ENCODE measurements at places on chromosomes 4 and X.

DNA sequence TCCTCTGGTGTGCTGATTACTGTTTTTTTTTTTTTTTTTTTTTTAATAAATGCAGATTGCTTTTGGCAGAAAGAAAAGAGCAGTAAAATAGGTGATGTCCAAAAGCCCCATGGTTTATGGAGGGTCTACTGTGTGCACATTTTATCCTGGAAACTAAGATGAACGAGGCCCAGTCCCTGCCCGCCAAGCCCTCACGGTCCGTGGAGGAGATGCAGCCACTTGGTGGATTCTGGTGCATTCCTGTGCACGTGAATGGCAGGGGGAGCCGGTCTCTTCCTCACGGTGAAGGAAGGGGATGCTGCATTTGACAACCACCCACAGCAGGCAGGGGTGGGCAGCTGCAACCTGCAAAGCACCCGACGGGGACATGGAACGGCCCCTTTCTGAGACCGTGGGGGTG, 100.2 kb upstream of the AFAP1 start:
- ATAC-seq, result no peak

DNA sequence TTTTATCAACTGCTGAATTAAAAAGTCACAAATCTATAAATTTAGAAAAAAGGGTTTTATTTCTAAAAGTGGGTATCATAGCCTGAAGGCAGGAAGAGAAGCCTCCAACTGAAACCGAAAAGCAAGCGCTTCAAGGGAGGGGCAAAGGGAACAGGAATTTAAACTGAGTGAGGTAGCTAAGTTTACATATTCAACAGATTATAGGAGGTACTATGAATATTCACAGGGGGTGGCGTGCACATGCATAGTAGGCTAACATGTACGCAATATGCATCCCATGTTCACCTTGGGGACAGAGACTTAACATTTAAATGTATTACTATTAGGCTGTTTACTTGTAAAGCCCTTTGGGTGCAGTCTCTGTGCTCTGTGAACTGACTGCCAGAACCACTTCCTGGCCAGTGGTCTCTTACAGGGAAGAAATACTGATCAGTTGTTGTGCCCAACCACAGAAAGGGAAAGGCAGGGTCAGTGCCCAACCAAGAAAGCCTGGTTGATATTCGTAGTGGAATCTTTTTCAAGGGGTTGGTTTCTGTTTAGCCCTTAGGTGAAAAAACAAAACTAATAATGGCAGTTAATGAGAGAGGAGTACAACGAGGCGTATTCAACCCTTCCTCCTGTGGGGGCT, 168.7 kb upstream of the GALNTL6 start:
- ATAC-seq, result no peak

GRCh38 chr4:88985088-88985773, 71.8 kb downstream of the FAM13A start:
- ATAC-seq, result no peak

GRCh38 chr4:118173956-118174725, 139.9 kb downstream of the NDST3 start:
- ATAC-seq, result no peak

DNA sequence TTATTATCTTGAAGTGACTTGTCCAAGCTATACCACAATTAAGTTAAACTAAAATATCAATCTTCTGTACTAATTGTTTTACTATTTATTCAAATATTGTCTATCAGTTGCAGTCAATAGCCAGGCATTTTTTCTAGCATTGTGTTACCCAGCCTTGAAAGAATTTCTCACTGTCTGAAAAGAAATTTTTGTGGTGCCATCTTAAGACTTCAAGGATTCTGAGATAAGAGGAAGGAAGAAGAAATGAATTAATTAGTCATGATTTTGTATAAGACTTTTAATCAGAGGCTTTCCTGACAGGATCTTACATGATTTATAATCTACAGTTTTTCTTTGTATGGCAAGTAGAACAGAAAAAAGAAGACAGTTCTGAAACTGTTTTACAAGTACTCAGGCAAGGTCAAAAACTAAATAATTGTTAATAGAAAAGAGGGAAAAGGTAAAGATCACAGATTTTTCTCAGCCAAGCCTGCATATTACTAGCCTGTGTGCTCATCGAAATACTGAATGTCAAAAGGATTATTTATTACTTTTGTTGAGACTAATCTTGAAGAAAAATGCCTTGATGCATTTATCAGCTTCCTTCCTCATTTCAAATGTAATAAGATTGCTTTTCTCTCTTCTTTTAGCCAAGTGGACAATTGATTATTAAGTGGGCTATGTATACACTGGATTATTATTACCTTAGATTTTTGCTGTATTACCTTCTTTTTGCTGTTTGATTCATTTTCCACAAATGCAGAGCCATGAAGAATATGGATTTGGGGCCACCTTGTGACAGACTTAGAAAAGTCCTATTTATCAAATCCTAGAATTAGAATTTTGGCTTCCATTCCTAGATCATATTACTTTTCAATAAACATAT, 53.8 kb downstream of the CXCL1 start:
- no peak for ATAC-seq

DNA sequence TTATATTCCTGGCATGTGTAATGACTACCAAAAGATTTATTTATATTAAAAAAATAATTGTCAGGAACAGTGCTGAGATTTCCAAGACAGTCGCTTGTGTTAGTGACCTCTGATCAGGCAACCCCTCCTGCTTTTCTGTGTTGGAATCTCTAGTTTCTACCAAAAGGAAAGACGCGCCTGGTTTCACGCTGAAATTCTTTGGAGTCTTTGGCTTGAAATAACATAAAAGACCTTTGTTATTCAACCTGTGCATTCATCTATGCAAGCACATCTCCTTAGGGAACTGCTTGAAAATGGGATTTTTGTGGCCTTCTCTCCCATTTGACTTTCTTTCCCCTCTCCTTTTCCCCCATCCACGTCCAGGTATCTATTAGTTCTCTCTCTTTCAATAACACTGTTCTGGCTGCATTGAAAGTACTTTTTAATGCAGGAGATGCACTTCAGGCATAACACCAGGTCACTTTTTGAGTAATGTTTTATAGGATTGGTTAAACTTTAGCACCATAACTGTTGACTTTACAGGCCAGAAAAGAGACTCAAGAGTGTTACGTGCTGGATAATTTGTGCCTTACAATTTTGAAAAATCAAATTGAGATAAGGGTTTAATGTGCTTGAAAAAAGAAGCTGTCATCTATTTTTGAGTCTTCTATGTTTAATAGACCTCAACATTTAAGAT, 172.7 kb downstream of the GPAT3 start:
- no peak for ATAC-seq

GRCh38 chr4:152188801-152189200, 347.1 kb downstream of the FBXW7 start:
- ATAC-seq, result no peak

DNA sequence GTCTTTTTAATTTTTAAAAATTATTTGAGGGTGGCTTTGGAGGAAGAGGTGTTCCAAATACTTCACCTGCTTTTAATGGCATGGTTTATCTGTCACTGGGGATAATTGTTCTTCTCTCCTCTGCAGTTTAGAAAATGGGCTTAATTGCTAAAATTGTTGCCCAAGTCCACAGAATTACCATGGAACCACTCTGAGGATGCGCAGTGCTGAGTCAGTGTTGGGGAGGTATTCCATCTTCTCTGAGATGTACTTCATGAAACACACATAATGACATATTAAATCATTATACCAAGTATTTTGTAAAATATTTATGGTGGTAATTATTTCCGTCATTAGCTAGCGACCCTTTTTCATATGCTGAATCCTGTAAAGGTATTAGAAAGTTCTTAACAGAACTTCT, 8.0 kb downstream of the ASB5 start:
- no peak for ATAC-seq

DNA sequence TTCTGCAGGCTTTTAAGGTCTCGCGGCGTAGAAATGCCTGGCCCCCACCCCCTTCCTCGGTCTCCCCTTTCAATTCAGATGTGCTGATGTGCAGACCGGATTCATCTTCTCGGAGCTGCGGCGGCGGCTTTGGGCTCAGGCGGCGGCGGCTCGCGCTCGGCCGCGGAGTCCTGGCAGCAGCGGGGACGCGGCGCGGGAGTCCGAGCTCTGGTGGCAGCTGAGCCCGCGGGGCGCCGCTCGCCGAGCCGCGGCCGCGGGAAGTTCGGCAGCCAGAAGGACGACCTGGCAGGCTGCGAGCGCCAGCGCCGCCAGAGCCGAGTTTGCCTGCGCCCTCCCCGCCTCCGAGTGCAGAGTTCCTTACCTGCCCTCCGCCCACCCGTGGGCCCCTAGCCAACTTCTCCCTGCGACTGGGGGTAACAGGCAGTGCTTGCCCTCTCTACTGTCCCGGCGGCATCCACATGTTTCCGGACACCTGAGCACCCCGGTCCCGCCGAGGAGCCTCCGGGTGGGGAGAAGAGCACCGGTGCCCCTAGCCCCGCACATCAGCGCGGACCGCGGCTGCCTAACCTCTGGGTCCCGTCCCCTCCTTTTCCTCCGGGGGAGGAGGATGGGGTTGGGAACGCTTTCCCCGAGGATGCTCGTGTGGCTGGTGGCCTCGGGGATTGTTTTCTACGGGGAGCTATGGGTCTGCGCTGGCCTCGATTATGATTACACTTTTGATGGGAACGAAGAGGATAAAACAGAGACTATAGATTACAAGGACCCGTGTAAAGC, 448 bp downstream of the TLL1 start:
- peak; percentile 13 for ATAC-seq
